ENCODE measurements at places on chromosomes 6 and 20. TPM values are rescaled to one million over a fixed set of nuclear protein-coding genes. Genes with fewer than 3 reads are reported as not detected.

SFTA2 gene
- not detected for total RNA-seq

PPIL1 gene
- total RNA-seq = 38.4 TPM

CUL9 gene
- 16.2 TPM for total RNA-seq

EMILIN3 gene
- total RNA-seq = 0.05 TPM
